ENCODE measurements at places on chromosomes 2 and 18.
A peak's percentile ranks its signal among the peaks of the same experiment; 100 is the strongest.

DNA sequence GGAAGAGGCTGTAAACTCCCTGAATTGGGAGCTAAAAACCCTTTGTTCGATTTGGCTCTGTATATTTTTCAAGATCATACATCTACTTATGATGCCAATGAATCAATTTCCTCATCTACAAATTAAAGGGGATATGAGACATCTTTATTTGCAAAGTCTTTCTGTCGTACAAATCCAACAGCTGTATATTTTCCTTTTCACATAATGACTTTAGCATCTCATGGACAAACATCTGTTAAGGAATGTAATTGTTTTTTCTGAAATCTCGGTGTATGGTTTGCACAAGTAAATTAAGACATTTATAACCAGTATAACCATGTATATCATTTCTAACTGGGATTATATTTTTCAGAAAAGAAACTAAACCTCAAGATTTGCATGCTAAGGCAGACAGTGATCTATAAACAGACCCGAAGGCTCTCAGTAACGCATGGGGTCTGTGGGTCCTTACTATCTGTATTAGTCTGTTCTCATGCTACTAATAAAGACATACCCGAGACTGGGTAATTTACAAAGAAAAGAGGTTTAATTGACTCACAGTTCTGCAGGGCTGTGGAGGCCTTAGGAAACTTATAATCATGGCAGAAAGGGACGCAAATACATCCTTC lies 130.8 kb downstream of the SLC8A1 start:
- no peak for DNase-seq

- DNase-seq: no peak
These were observed 8.1 kb downstream of the ASB3 start for GRCh38 chr2:53778536-53779162.

- no peak for DNase-seq
These were observed 38.9 kb downstream of the CTAGE1 start for GRCh38 chr18:22378672-22379282.

- no peak for DNase-seq
These were observed 55.6 kb downstream of the ANKRD44 start for GRCh38 chr2:197254776-197255530.

- peak; percentile 84 for DNase-seq
These were observed 542.8 kb upstream of the ID2 start for GRCh38 chr2:8138923-8139667.

DNA sequence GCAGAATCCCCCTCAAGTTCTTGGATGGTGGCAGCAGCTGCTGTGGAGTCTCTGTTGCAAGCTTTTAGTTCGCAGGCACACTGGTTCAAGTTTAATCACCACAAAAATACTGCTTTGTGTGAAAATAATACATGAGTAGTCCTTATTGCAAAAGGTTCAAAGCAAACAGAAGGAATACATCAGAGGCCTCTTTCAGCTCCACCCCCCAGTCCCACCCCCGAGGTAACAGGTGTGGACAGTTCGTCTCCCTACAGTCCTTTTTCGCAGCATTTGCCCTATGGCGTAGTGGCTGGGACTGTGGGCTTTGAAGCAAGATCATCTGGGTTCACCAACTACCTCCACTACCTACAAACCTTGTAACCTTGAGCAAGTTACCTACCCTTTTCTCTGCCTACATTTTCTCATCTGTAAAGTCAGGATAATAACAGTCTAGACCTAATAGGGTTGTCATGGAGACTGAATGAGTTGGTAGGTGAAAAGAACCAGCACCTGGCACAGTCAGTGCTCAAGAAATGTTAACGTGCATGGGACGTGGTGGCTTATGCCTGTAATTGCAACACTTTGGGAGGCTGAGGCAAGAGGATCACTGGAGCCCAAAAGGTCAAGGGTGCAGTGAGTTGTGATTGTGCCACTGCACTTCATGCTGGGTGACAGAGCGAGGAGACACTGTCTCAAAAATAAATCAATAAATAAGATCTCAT lies 61.7 kb downstream of the TCF7L1 start:
- DNase-seq: no peak

DNA sequence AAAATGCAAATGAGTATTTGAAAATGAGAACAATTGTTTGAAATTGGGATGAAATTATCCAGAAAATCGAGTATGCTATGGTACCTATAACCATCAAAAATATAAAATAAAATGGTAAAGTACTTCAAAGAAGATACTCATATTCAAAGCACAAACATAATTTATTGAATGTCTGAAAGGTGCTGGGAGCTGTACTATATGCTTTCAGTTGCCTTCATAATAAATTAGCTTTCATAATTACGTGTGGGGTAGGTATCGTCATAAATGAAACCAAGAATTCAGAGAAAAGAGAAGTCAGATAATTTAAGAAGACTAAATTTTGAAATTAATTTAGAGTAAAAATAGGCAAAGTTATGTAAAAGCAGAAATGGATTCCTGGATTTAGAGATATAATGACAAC lies 721.9 kb upstream of the ACVR2A start:
- no peak for DNase-seq

GRCh38 chr2:43438342-43438741 lies 157.5 kb downstream of the THADA start:
- DNase-seq: no peak

- DNase-seq: no peak
These were observed 16.4 kb upstream of the NMS start for GRCh38 chr2:100453853-100454252.
